Ecto neural progenitor cell (in vitro differentiated cells): ENCODE measurements at places on chromosomes 3 and 15.

DNA sequence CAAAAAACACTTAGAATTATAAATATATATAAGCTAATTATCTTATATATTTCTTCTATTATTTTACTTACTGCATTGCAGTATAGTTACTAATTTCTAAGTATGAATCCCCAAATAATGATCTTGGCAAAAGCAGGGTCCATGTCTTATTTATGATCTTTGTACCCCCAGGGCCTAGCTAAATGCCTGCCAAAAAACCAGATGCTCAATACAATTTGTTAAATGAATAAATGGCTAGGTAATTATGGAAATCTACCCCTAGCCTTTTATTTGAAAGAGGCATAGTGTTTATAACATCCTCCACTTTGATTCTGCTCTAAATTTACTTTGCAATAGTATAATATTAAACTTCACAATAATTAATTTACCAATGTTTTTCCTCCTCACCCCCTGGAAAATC, 69.5 kb downstream of the CSNK1G1 start:
- DNase-seq = no peak

DNA sequence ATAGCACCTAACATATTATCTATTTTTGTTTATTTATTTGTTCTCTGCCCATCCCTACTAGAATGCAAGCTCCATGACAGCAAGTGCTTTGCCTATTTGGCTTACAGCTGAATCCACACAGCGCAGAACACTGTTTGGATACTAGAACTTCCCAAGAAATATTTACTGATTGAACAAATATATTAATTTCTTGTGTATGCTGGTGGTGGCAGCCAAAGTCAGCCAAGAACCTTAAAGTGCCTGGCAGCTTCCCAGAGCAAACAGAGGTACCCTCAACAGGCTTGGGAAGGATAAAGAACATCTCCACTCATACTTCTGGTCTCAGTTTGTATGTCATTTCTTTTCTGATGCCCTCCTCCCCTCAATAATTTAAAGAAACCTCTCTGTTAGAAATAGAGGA, 111.8 kb upstream of the SLC25A36 start:
- no peak for DNase-seq

DNA sequence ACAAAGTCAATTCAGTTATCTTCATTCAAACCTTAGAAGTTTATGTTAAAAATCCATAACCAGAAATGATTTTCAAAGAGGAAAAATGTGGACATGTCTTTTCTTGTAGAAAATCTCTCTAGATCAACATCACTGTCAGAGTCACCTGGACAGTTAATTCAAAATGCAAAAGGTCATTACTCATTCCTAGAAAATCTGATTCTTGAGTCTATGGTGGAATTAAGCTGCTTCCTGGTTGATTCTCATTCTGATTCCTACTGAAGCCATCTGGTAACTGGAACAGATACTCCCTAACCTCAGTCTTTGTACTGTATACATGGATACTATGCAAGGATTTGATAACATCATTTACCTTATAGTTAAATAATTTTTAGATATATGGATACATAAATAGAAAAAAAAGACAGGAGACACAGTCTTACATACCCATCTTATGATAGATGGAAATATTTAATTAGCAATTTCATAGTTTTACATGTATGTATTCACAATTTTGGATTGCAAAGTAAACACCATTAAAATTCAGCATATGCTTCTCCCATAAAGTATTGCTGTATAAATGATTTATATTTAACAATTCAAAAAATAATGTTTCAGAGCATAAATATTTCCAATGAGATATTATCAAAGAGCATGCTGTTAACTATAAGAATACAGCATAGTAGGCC, 693.2 kb upstream of the CCDC54 start:
- DNase-seq = no peak

- DNase-seq = no peak
These were observed 182.8 kb downstream of the CD47 start for GRCh38 chr3:107907996-107908395.

GRCh38 chr15:99719096-99719541, 14.1 kb downstream of the LYSMD4 start:
- no peak for DNase-seq

GRCh38 chr15:52281085-52282035, 14.2 kb downstream of the MYO5C start:
- no peak for DNase-seq

DNA sequence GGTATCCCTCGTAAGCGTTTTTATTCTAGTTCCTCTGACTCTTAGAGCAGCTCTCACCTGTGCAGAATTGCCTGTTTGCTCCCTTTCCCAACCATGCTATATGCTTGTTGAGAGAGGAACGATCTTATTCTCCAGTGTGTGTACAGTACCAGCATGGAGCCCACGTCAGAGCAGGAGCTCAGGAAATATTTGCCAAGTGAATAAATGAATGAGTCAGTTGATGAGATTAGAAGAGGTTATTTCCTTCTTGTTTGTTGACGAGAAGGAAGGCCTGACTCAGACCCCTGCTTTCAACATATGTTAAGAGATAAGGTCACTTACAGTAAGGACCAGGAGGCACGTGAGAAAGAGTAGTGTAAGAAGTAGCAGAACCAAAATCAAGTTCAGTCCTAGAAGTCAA, 106.3 kb upstream of the ABHD17C start:
- DNase-seq = no peak

DNA sequence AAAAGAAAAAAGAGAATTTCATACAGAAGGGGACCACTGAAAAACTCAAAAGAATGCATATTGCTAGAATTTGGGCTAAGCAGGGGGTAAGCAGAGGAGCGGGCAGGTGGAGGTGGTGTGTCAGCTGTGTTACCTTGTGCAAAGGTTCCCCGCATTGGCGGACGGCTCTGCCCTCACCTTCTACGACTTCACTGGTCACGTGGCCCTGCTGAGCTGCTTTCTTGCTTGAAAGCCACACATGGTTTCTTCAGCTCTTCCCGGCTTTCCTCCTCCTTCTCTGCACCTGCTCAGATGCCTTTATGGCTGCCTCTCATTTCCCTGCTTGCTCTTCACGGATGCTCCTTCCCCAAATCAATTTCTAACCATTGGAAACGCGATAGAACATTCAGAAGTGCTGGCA, 30.5 kb downstream of the FAH start:
- no peak for DNase-seq

DNA sequence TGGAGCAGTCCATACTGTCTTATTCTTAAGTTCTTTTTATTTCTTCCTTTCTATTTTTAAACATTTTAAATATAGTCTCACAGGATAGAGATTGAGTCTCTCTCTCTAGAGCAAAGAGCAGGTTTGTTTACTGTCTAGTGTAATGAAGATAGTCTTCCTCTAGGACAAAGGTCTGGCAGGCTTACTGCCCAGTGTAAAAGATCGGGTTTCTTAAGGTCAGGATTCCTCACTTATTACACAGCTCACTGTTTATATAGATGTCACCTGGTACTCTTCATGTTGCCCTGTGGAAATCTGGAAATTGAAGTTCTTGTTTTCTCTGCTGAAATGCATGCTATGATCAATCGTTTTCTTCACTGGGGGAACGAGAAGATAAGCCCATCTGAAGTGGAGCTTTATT, 76.0 kb downstream of the ZBBX start:
- DNase-seq = no peak

GRCh38 chr15:22956978-22957260, 23.2 kb downstream of the CYFIP1 start:
- no peak for DNase-seq

GRCh38 chr3:18403061-18403460, 22.1 kb downstream of the SATB1 start:
- DNase-seq = no peak

DNA sequence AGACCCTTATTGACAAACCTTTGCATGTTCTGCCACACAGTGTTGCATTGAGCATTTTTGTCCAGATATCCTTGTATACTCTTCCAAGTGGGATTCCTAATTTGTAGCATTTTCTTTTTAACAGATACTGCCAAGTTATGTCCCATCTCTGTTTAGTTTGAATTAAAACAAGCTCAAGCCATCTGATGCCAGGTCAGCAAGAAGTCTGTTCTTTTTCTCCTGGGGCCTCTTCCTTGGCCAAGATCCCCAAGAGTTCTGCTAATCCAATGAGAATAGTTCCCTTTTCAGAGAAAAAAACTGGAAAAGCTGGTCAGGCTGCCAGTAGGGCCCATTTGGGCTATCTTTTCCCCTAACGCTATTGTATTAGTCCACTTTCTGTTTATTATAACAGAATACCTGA, 29.8 kb downstream of the GLDN start:
- DNase-seq = no peak

- no peak for DNase-seq
These were observed 62.9 kb upstream of the THSD4 start for GRCh38 chr15:71052356-71052755.

- DNase-seq = no peak
These were observed 77.0 kb downstream of the ITGA11 start for GRCh38 chr15:68354923-68355322.

- no peak for DNase-seq
These were observed 112.3 kb downstream of the CHCHD6 start for GRCh38 chr3:126816298-126816697.

- no peak for DNase-seq
These were observed 58.8 kb downstream of the SLCO2A1 start for GRCh38 chr3:133970916-133971315.

- peak; percentile 59 for DNase-seq
These were observed at the start of gene CLSTN2 for GRCh38 chr3:139935016-139935865. Gene CLSTN2 (plus strand): TSS chr3:139935185.

- no peak for DNase-seq
These were observed 172.0 kb downstream of the ADAMTS17 start for GRCh38 chr15:100169615-100170290.

GRCh38 chr3:94137377-94137776, 74.5 kb downstream of the NSUN3 start:
- DNase-seq = no peak

GRCh38 chr3:162489853-162490252, 993.2 kb downstream of the OTOL1 start:
- no peak for DNase-seq

GRCh38 chr15:33150431-33150941, 44.0 kb downstream of the FMN1 start:
- no peak for DNase-seq

- no peak for DNase-seq
These were observed 574.4 kb upstream of the SUCLG2 start for GRCh38 chr3:68228856-68229255.

DNA sequence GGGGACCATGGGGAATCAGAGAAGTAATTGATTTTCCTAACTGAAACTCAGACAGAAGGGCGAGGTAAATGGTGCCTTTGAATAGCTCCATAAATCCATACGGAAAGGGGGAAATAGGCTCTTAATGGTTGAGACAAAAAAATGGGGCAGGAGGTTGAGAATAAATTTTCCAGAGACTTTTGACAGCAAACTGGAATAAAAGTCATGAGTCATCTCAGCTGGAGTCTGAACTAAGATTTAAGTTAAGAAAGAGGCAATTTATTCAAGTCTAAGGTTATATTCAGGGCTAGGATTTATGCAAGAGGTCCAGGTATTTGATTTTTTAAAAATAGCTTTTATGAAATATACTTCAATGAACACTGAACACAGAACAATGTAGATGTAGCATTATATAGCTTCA, 238.7 kb upstream of the RORA start:
- no peak for DNase-seq

DNA sequence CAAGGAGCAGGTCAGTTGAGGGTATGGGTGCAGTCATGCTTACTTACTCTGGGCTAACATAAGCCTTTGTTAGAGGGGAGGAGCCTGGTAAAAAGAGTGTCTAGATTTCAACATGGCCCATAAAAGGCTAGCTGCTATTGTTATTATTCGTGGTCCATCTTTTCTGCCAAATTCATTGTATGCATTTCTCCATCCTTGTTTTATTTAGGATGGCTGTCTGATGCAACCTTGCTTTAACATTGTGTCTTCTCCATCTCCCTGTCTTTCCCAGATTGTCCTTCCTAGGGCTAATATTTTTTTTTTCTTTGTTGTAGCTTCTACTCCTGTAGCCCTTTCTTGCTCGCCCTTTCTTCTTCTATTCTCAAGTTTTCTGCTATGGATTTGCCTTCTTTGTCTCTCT, 12.6 kb downstream of the RBMS3 start:
- DNase-seq = no peak

DNA sequence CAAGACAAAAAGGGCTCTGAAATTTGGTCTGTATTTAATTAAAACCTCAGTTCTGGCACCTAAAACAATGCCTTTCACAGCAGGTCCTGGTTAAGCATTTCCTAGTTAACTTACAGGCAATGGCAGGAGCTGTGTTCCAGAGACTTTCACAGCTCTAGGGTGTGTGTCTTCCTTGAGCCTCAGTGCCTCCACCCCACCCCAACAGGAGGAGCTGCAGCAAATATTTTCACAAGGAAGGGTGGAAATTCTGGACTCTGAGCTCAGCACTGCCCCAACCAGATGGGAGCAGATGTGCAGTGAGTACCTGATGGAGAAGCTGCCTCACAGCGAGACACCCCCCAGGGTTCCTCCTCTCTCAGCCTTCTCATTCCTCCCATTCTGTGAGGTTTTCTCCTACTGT, 106.3 kb upstream of the SPATA12 start:
- DNase-seq = no peak

- DNase-seq = no peak
These were observed 383.2 kb upstream of the KCNMB2 start for GRCh38 chr3:178152988-178153387.

GRCh38 chr15:62647843-62648505, 394.6 kb upstream of the TPM1 start:
- no peak for DNase-seq

DNA sequence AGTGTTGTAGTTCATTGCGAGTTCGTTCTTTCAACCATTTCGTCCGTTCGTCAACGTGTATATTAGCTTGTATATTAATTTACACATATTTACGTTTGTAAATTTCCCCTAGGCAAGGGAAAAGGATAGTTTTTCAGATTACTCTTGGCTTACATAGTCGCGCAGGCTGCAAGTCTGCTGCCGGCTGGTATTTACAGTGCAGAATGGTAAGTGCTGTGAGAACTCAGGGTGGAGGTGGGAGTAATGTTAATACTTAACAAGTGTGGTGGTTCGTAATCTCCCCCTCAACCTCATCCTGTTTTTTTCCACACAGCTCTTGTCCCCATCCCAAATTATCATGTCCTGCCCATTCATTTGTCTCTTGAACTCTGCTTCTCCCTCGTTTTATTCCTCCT, 766 bp downstream of the FAM98B start:
- no peak for DNase-seq

- no peak for DNase-seq
These were observed 19.8 kb upstream of the P2RY12 start for GRCh38 chr3:151404316-151404715.

- no peak for DNase-seq
These were observed 353.0 kb upstream of the SATB1 start for GRCh38 chr3:18778094-18778493.

- no peak for DNase-seq
These were observed 18.3 kb upstream of the TMEM158 start for GRCh38 chr3:45244356-45244755.

GRCh38 chr15:74294010-74294409, 57.9 kb downstream of the CCDC33 start:
- DNase-seq = no peak

DNA sequence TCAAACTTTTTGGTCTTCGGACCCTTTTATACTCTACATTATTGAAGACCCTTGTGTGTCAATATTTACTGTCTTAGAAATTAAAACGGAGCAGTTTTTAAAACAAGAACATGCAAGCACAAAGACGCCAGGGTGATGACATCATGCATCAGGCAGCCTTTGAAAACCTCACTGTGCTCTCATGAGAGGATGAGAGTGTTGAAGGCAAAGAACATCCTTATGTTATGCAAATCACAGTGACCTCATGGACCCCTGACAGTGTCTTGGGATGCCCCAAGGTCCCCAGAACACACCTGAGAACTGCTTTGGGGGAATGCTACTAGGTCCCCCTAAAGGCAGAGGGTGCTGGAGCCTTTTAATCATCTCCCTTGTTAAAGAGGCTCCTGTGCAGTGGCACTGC, 51.6 kb downstream of the CHDH start:
- DNase-seq = no peak
